ENCODE measurements at places on chromosomes 13 and 19. TPM values are rescaled to one million over a fixed set of nuclear protein-coding genes. Genes with fewer than 3 reads are reported as not detected.

ZNF844 gene
- total RNA-seq, result 0.73 TPM

IL11 gene
- total RNA-seq, result 0.34 TPM

RDH8 gene
- total RNA-seq, result not detected

GTPBP3 gene
- 72.0 TPM for total RNA-seq

DPF1 gene
- total RNA-seq, result 1.4 TPM

SIAH3 gene
- 0.03 TPM for total RNA-seq

TTYH1 gene
- total RNA-seq, result 0.49 TPM

HNRNPM gene
- total RNA-seq, result 323 TPM

ZNF492 gene
- total RNA-seq, result 0.29 TPM

FAM216B gene
- total RNA-seq, result not detected

- peaks cover 3% of the 10 kb centered on the region for H3K27me3 ChIP-seq
- H3K27ac ChIP-seq, result no peak overlapping the region
- H3K36me3 ChIP-seq, result no peaks in the 10 kb centered on the region
- peak; percentile 57 for DNase-seq
- peaks cover 20% of the 10 kb centered on the region for H3K4me1 ChIP-seq
Measured at GRCh38 chr13:51286135-51287002, 53.1 kb upstream of the SERPINE3 start.

DNA sequence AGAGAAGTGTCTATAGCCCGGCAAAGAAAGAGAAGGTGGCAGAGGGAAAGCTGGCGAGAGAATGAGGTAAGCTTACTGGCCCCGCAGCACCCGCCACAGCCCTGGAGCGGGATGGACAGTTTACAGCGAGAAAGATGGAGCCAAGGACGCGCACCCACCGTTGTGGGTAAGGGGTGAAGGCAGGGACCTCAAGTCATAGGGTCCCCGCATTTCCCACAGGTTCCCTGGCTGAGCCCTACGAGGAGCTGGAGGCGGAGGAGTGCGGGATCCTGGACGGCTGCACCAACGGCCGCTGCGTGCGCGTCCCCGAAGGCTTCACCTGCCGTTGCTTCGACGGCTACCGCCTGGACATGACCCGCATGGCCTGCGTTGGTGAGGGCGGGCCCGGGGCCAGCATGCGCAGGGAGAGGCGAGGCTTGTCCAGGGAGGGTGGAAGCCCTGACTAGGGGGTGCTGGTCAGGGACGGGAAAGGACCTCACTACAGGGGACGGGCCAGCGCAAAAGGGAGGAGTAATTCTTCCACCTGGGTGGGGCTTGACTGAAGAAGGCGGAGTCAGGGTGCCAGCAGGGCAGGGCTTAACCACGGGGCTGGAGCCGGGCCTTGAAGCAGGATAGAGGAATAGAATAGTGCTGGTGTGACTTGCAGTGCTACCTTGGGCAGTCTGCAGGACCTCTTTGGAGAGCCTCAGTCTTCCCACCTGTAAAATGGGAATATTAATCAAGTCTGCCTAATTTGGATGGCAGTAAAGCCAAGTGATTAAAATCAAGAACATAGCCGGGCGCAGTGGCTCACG, 26.5 kb downstream of the LTBP4 start:
- peaks cover 24% of the 10 kb centered on the region for H3K4me1 ChIP-seq
- no peak overlapping the region for H3K4me3 ChIP-seq
- no peak overlapping the region for H3K27ac ChIP-seq
- no peaks in the 10 kb centered on the region for H3K27me3 ChIP-seq
- DNase-seq, result no peak

DNA sequence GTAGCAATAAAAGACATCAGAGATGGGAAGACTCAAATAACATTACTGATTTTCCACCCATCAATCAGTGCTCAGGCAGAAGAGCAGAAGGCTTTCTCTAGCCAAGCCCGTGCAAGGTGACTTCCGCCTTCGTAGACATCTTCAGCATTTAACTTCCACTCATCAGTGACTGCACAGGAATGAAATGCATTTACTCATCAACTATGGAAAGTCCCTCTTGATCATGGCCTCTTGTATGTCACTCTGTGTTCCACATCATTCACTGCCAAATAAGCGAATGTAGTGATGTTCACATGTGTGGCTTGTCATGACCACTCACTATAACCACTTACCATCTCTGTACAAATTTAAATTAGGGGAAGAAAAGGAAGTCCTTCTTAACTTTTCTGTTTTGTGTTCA, 49.4 kb downstream of the SACS start:
- H3K27ac ChIP-seq, result no peak overlapping the region
- peaks cover 8% of the 10 kb centered on the region for H3K27me3 ChIP-seq

DNA sequence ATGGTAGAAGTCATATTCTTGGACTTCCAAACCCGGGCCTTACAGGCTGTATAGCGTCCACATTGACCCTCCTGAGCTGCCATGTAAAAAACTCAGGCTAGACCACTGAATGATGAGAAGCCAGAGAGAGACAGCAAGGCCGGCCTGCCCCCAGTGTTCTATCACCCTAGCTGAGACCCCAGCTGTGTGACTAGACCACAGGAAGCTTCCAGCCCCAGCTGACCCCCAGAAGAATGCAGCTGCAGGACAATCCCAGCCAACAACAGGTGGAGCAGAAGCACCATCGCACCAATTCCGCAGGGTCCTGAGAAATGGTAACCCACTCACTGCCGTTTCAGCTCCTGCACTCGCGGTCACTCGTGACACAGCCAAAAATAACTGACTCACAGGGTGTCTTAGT, 2.9 kb upstream of the ATP11A start:
- H3K4me3 ChIP-seq, result no peak overlapping the region
- DNase-seq, result no peak
- no peak overlapping the region for H3K27ac ChIP-seq
- H3K36me3 ChIP-seq, result no peaks in the 10 kb centered on the region
- H3K4me1 ChIP-seq, result peaks cover 38% of the 10 kb centered on the region
- H3K27me3 ChIP-seq, result peaks cover 2% of the 10 kb centered on the region

GRCh38 chr19:49595819-49596404, 4.9 kb downstream of the PRR12 start:
- no peak overlapping the region for H3K27ac ChIP-seq
- peaks cover 23% of the 10 kb centered on the region for H3K4me1 ChIP-seq
- peaks cover 22% of the 10 kb centered on the region for H3K36me3 ChIP-seq
- no peak overlapping the region for H3K4me3 ChIP-seq
- peaks cover 3% of the 10 kb centered on the region for H3K27me3 ChIP-seq

GRCh38 chr19:18603958-18604819, 2.4 kb downstream of the CRLF1 start:
- H3K4me3 ChIP-seq, result no peak overlapping the region
- peaks cover 57% of the 10 kb centered on the region for H3K27me3 ChIP-seq
- no peak for DNase-seq
- H3K27ac ChIP-seq, result no peak overlapping the region
- H3K4me1 ChIP-seq, result no peaks in the 10 kb centered on the region

DNA sequence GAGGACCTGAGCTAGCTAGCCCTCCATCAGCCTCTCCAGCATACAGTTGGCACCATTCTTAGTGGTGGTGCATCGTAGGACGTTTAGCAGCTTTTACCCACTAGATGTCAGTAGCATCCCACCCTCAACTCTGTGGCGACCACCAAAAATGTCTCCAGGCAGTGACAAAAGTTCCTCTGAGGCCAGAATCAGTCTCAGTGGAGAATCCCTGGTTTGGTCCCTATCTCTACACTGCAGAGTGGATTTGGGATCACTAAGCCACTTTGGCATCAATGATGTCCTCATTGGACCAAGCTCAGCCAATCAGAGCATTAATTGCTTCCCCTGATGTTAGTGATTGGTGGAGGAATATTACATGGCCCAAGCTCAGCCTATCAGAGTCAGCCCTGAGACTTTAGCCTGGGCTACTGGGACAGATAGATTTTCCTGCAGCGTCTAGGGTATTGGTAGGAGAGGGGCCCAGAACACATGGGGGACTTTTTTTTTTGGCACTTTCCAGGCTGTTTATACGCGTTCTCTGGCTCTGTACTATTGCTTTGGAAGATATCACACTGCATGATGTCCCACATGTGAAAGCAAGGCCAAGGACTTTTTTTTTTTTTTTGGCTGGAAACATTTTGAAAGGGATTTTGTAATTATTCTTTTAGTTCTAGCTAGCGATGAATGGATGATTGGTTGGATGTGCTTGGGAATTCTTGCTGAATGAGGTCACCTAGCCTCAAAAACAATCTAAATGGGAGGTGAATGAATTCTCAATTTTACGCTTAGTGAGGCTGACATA, 7.0 kb downstream of the TMEM221 start:
- H3K27ac ChIP-seq, result no peak overlapping the region
- H3K4me3 ChIP-seq, result no peak overlapping the region
- no peak for DNase-seq
- peaks cover 3% of the 10 kb centered on the region for H3K27me3 ChIP-seq
- no peaks in the 10 kb centered on the region for H3K4me1 ChIP-seq

- H3K27ac ChIP-seq, result no peak overlapping the region
- no peaks in the 10 kb centered on the region for H3K36me3 ChIP-seq
- H3K27me3 ChIP-seq, result peaks cover 13% of the 10 kb centered on the region
- DNase-seq, result no peak
Measured at GRCh38 chr19:33312065-33312464, 9.7 kb upstream of the CEBPA start.

DNA sequence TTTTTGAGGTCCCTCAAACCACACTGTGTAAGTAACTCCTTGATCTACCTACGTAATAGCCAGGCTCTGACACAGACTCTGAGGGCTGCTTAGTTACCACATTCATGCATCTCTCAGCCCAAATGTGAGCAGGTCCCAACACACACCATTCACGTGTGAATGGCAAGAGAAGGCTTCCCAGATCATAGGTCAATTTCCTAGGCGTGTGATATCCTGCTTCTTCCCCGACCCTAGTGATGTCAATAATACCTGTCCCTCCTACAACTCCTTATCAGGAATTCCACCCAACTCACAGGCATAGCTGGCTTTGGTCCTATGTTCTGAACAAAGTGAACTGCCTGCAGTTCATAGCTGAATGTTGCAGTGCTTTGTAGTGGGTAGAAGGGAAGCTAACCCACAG, 334.5 kb downstream of the RFC3 start:
- H3K36me3 ChIP-seq, result no peaks in the 10 kb centered on the region
- no peak overlapping the region for H3K27ac ChIP-seq
- H3K4me1 ChIP-seq, result peaks cover 33% of the 10 kb centered on the region
- H3K4me3 ChIP-seq, result no peak overlapping the region
- no peak for DNase-seq

GRCh38 chr19:3604987-3605343, 1.7 kb downstream of the TBXA2R start:
- H3K27me3 ChIP-seq, result peaks cover 2% of the 10 kb centered on the region
- H3K36me3 ChIP-seq, result peaks cover 2% of the 10 kb centered on the region
- H3K4me3 ChIP-seq, result no peak overlapping the region
- peaks cover 5% of the 10 kb centered on the region for H3K4me1 ChIP-seq
- DNase-seq, result no peak

DNA sequence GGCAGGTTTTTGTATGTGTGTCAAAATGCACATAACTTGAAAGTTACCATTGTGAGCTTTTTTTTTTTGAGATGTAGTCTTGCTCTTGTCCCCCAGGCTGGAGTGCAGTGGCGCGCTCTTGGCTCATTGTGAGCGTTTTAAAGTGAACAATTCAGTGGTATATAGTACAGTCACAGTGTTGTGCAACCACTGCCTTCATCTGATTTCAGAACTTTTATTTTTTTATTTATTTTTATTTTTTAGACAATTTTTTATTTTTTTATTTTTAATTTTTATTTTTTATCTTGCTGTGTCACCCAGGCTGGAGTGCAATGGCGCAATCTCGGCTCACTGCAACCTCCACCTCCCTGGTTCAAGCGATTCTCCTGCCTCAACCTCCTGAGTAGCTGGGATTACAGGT, 15.0 kb downstream of the SLC25A42 start:
- no peak for DNase-seq
- no peak overlapping the region for H3K4me3 ChIP-seq
- no peaks in the 10 kb centered on the region for H3K27me3 ChIP-seq

GRCh38 chr19:18506101-18506930, 15.6 kb downstream of the ELL start:
- H3K36me3 ChIP-seq, result no peaks in the 10 kb centered on the region
- peak overlapping the region; percentile 82 for H3K27ac ChIP-seq
- H3K4me3 ChIP-seq, result no peak overlapping the region
- no peaks in the 10 kb centered on the region for H3K27me3 ChIP-seq

- H3K36me3 ChIP-seq, result peaks cover 29% of the 10 kb centered on the region
- H3K4me1 ChIP-seq, result peaks cover 21% of the 10 kb centered on the region
- no peak for DNase-seq
- no peak overlapping the region for H3K27ac ChIP-seq
- peak overlapping the region; percentile 30 for H3K4me3 ChIP-seq
- peaks cover 3% of the 10 kb centered on the region for H3K27me3 ChIP-seq
Measured at GRCh38 chr19:2274931-2275535, 6.9 kb downstream of the PEAK3 start.

DNA sequence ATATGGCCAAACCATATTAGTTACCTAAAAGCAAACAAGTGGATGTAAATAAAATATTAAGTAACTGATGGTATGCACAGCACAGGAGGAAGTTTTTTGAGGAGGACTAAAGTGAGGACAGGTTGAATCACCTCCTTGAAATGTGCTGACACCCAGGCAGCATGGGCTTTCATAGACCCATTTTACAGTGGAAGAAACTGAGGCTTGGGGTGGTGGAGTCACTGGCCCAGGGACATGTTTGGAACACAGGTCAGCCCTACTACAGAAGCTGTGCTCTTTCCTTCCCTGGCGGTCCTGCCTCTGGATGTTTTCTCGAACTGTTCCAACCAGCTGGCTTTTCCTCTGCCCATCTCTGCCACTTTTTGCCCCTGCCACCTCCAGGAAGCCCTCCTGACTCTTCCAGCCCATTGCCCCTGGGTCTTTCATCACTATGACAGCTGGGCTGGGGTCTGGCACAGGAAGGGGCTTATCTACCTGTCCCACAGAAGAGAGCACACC, 11.2 kb upstream of the PTPRS start:
- H3K4me1 ChIP-seq, result no peaks in the 10 kb centered on the region
- no peak overlapping the region for H3K27ac ChIP-seq
- H3K4me3 ChIP-seq, result no peak overlapping the region
- H3K27me3 ChIP-seq, result no peaks in the 10 kb centered on the region
- DNase-seq, result no peak
- no peaks in the 10 kb centered on the region for H3K36me3 ChIP-seq

Measured in activated T-helper 1 cell treated with anti-CD3 and anti-CD28 coated beads, Interleukin-12 subunit alpha, Interleukin-12 subunit beta, Interleukin-2, Interleukin-4 antibody, amounts not matched to agents 30 ng/mL and 10 ng/mL and 1 ng/mL, durations not matched to agents 14 hours and 24 hours and 36 hours (primary cell).